Hepatocyte (in vitro differentiated cells): ENCODE measurements at places on chromosomes 5 and 9. TPM values are rescaled to one million over a fixed set of nuclear protein-coding genes. Genes with fewer than 3 reads are reported as not detected.

MYOZ3 gene
- 0.92 and 1.1 TPM in 2 replicates for total RNA-seq

NRARP gene
- total RNA-seq: 5.3 and 8.2 TPM in 2 replicates

KLF9 gene
- total RNA-seq: 29.4 and 31.9 TPM in 2 replicates

PCDHGA5 gene
- total RNA-seq: 0.03 and 0.20 TPM in 2 replicates

CYSRT1 gene
- total RNA-seq: 1.4 and 2.4 TPM in 2 replicates

UNC5A gene
- 0.10 and 0.12 TPM in 2 replicates for total RNA-seq

GRCh38 chr9:134557331-134557730 is 84.3 kb upstream of the COL5A1 start:
- peak; percentile 2 for DNase-seq

DNA sequence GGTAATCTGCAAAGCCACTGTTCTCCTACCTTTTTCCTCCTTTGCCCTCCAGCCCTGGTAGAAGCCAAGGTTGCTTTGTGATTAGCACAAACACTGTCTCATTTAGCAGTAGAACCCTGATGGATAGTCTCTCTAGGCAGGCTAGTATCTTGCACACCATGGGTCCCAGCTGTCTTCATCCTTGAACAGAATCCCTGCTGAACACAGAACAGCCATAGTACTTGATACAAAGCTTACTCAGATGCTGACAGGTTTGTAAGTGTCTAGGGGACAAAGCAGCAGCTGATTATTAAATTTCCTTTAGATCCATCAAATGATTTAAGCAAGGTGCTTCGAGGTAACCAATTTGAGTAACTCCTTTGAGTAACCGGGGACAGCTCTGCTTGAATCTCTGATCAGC is 163.7 kb upstream of the PPP1R2B start:
- DNase-seq: no peak

GRCh38 chr9:92483627-92484545 is 1.6 kb upstream of the ASPN start:
- no peak for DNase-seq

DNA sequence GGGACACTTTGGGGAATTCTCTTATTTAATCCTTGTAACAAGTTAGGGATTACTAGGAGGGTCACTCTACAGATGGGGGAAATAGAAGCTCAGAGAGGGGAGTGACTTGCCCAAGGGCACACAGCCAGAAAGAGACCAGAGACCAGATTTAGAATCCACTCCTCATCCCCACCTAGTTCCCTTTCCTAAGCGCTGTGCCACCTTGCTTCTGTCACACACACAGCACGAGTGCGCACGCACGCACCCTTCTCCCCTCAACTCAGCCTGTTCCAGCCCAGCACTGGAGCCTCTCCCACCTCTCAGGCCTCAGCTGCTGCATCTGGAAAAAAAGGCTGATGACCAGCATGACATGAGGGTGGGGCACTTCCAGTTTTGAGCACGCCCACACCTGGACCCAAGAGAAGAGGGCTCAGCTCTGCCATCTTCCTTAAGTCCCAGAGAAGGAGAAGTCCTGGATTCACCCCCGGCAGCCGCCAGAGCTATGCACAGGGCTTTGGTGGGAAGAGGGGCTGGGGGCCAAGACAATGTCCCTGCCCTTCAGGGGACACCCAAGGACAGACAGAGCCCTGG is 18.5 kb downstream of the NR5A1 start:
- no peak for DNase-seq

DNA sequence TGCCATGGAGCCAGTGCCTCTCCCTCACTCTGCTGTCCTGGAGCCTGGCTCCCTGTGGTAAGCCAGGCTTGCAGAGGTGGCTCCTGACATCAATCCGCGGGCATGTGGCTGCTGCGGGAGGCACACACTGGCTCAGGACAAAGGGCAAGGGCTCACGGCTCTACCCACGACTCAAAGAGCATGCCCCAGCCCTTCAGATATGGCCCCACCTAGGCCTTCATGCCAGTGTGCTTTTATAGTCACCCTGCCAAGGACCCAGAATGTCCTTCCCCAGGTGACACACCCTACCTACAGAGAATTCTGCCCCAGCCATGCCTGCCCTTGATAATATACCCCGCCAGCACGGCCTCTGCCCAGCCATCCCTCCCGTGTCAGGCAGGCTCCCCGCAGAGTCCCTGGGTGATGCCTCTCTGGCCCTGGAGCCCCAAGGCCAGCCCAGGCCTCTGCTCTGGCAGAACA is 1.6 kb downstream of the MGAT4B start:
- DNase-seq: peak; percentile 33

DNA sequence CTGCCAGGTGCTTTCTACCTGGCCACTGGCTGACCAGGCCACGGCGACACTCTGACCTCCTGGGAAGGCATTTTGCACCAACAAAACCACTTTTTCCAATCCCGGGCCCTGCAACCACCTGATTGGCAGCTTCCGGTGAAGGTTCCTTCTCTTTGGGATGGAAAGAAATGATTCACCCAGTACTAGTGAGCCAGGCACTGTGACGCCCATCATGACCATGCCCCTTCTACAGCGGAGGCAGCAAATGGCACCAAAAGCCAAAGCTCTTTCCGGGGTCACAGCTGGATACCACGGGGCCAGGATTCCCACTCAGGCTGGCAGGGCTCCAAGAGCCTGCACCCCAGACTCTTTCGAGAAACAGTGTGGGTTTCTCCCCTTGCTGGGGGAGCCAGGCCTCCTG is 4.7 kb downstream of the NOTCH1 start:
- DNase-seq: no peak

DNA sequence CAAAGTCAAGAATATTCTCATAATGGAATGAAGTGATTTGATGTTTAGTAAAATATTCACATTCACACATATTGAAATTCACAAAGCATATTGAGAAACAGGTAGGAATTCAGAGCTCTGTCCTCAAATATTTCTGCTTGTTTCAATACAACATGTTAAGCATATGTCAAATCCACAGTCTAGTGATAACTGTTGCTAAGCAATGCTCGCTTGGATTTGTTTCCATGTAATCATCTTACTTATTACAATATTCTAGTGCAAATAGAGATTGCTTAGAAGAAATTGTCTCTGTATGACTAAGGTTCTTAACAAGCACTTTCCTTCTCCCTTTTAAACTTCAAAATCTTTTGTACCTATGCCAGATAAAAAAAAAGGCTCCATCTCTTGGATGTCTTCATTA is 995.7 kb downstream of the CDH18 start:
- no peak for DNase-seq

DNA sequence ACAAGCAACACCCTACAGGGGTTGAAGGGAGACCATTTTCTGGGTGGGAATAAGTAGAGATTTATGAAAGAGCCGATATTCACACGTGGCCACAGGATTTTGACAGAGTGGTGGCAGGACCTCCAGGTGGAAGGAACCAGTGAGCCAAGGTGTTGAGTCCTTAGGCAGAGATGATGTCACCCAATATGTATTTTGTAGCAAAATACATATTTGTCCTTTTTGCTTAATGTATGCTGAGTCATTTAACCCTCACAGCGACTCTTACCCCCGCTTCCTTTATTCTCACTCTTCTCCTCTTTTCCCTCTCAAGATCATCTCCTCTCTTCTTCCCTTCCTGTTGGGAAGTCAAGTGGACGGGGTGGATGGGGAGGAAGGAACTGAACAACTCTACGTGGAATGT is 215.7 kb upstream of the S1PR3 start:
- DNase-seq: no peak

DNA sequence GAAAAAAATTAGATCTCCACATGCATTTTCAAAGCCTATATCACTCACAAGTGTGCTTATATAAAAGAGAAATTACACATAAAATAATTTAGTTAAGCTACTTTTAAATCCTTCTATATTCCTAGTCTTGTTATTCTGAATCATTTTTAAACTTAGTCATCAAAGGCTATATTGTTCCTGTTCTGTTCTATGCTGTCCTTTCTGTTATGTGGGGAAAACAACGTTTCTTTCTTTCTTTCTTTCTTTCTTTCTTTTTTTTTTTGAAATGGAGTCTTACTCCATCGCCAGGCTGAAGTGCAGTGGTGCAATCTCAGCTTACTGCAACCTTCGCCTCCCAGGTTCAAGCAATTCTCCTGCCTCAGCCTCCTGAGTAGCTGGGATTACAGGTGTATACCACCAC is 389.2 kb upstream of the FTMT start:
- DNase-seq: no peak

DNA sequence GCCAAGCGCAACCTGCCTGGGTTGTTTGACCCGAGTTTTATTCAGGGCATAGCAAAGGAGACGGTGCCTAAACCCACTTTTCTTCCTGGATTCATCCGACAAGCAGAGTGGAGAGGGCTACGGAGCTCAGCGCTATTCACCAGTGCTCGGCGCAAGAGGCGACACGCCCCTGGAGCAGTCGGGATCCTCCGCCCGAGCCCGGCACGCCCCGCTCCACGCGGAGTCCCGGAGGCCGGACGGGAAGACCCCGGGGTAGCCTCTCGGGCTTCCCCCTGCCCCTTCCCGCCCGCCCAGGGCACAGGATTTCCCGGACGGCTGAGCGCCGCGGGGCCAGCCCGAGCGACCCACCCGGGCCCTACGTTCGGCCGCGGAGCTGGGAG is 427 bp downstream of the SERINC5 start:
- peak; percentile 78 for DNase-seq

DNA sequence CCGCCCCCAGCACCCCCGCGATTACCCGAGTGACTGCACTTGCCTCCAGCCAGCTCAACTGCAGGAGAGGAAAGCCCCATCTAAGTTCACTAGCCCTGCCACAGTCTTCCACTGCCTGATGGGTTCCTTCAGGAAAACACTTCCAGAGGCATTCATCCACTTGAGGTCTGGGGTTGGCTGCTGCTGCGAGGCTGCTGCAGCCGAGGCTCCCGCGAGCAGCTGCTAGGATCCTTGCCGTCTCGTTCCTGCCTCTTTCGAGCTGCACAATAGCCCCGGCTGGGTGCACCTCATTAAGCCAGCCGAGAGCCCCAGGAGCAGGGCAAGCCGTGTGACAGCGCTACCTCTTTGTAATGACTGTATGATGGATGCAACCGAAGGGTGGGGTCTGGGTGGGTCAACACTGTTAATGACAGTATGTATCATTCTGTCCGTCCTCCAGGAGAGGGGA is 24.2 kb upstream of the ELAVL2 start:
- DNase-seq: peak; percentile 33

DNA sequence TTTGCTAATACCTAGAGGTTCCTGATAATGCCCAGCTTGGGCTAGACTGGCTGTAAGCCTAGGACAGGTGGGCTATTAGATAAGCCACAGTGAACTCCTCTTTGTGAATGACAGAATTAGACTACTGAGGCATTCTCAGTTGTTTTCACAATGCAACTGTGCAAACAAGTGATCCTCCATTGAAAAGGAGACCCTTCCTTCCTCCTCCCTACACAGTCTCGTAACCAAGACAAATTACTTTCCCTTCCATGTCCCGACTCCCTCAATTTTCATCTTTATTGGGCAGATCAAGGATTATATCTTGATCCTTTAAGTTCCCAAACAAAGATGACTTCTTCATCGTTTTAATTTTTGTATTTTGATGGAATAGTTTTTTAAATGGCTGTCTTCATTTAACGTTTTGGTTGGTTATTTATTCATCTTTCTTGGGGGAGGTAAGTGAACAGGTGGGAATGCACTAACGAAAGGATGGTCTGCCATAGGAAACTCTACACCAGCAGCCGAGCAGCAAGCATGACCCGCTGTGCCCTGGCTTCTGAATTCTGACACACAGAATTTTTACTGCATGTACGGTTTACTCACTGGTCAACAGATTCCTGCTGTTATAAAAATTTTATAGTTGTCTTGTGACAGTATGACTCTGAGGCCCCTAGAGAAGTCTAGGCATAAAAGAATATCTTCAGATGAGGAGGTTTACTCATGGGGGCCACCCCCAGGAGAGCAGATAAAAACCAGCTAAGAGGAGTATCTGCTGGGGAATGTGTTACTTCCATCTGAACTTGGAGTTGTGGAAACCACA is 137.5 kb upstream of the TUT7 start:
- no peak for DNase-seq

GRCh38 chr9:2026220-2026997 is 11.3 kb downstream of the SMARCA2 start:
- no peak for DNase-seq
